Activated CD8-positive, alpha-beta memory T cell treated with anti-CD3 and anti-CD28 coated beads, Interleukin-2, amount 10 ng/mL, durations not matched to agents 7 days and 5 days (primary cell): ENCODE measurements at places on chromosomes 12 and 14. TPM values are rescaled to one million over a fixed set of nuclear protein-coding genes. Genes with fewer than 3 reads are reported as not detected.

DNA sequence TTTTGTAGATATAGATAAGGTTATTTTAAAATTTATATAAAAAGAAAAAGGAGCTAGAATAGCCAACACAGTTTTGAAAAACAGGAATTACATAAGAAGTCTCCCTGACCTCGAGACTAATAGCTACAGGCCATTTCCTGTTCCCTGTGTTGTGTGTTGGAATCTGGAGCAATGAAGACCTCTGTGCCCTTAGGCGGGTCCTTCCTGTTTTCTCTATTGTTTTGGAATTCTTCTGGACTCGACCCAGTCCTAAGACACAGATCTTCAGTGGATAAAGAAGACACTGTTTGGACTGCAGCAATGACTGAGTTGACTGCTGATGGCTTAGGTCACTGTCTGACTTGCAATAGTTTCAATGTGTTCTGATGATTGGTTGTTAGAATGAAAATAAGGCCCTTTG lies 26.2 kb downstream of the SNRPF start:
- no peak overlapping the region for H3K27ac ChIP-seq
- H3K4me3 ChIP-seq = no peak overlapping the region
- H3K36me3 ChIP-seq = no peaks in the 10 kb centered on the region

GRCh38 chr12:913919-914698 lies 35.4 kb downstream of the RAD52 start:
- no peaks in the 10 kb centered on the region for H3K27me3 ChIP-seq
- no peak for DNase-seq
- peaks cover 55% of the 10 kb centered on the region for H3K36me3 ChIP-seq
- no peak overlapping the region for H3K4me3 ChIP-seq

- DNase-seq = no peak
- H3K36me3 ChIP-seq = no peaks in the 10 kb centered on the region
- no peak overlapping the region for H3K27ac ChIP-seq
- H3K27me3 ChIP-seq = no peaks in the 10 kb centered on the region
- no peak overlapping the region for H3K4me3 ChIP-seq
Observed at GRCh38 chr12:93325855-93326254, 51.9 kb upstream of the NUDT4 start.

The RPL10L gene
- not detected for total RNA-seq

DNA sequence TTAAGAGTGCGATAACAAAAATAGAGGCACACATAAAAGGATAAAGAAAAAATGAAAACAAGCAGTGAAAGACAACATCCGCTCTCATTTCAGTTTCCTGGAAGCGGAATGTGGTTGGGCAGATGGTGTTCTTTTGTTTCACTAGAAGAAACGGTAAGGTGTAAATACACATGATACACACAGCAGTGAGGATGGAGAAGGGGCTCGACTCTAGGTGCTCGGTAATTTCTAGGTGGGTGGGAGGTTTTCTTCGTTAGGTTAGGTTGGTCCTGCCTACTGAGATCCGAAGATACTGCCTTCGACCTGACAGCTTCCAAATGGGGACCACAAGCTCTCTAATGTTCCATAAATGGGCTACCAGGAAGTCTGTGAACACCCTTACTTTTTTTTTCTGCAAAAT lies 1082.5 kb downstream of the BCL11B start:
- H3K36me3 ChIP-seq = peaks cover 11% of the 10 kb centered on the region
- DNase-seq = peak; percentile 86
- peak overlapping the region; percentile 79 for H3K4me3 ChIP-seq
- H3K27ac ChIP-seq = peak overlapping the region; percentile 98

- H3K36me3 ChIP-seq = peaks cover 42% of the 10 kb centered on the region
- peaks cover 36% of the 10 kb centered on the region for H3K4me1 ChIP-seq
- no peak within 1 kb of the TSS for H3K4me3 ChIP-seq
- no peak within 1 kb of the TSS for H3K27ac ChIP-seq
Observed at GRCh38 chr14:23095196-23096108, at the start of gene C14orf119. Gene C14orf119 (plus strand): TSS chr14:23095505. CDS start chr14:23097659, 2,154 bp downstream.

DNA sequence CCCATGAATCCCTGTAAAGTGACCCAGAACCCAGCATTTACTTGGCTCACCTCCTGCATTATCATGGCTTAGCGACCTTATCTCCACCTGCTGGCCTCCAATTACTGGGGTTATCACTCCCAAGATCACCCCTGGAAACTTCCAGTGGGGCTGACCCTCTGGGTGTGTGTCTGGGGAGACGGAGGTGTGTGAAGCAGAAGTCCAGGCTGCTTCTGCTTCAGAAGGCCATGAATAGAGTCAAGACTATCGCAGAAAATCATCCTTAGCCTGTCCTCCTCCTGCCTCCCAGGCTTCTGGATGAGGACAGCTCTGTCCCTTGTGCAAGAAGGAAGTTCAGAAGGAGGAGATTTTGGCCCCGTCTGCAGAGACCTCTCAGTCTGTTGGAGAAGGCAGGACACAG lies 408 bp upstream of the KRT72 start:
- H3K36me3 ChIP-seq = no peaks in the 10 kb centered on the region
- H3K27me3 ChIP-seq = peaks cover 34% of the 10 kb centered on the region
- no peaks in the 10 kb centered on the region for H3K4me1 ChIP-seq
- H3K4me3 ChIP-seq = no peak overlapping the region

DNA sequence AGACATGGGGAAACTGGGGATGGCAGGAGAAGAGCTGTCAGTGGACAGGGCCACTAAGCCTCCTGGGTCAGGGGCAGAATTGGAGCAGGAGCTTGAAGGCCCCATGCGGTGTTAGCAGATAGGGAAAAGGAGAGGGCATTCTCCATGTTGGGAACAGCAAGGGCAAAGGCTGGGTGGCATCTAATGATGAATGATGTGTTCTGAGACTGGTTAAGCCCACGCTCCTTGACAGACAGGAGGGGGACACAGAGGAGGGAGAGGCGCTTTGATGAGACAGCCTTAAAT lies 63.0 kb downstream of the CLMN start:
- H3K4me3 ChIP-seq = no peak overlapping the region
- DNase-seq = peak; percentile 15
- peaks cover 7% of the 10 kb centered on the region for H3K4me1 ChIP-seq
